ENCODE measurements at places on chromosomes 2 and 18.

DNA sequence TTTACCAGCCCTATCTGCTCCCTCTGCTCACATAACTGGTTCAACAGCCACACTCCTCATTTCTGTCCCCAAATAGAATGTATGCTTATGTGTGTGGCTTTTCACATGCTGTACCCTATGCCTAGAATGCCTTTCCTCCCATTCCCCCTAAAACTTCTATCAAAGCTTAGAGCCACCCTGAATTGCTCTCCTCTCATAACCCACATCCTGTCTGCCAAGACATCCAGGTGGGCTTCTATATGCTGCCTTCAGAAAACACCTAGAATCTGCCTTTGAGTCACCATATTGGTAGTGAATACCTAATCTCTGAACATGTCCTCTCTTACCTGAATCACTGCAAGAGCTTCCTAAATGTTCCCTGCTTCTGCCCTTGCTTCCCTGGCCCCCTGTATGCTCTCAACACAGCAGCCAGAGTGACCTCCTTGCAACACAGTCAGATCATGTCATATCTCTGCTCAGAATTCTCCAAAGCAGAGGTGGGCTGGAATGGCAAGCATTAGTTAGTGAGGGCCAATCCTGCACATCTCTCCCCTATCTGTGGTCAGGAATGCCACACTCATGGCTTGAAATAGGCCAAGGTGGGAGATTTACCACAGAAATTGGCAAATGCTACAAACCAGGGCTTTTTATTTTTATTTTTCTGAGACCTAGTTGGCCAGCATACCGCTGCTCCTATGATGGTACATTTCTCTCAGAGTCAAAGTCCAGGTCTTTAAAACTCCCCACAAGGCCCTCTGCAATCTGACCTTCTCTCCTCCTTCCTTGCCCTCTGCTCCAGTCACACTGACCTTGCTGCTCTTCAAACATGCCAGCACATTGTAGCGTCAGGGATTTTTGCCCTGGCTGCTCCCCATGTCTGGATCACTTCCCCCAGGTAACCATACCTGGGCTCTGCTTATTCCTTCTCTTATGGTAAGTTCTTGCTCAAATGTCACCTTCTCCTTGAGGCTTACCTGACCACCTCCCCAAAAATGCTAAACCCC, 111.8 kb upstream of the STON1 start:
- H3K4me3 ChIP-seq = no peak overlapping the region
- DNase-seq = no peak
- H3K36me3 ChIP-seq = no peaks in the 10 kb centered on the region
- H3K27me3 ChIP-seq = no peaks in the 10 kb centered on the region

- DNase-seq = no peak
- H3K4me1 ChIP-seq = no peaks in the 10 kb centered on the region
These were observed 85.5 kb upstream of the MC2R start for GRCh38 chr18:14000884-14001283.

GRCh38 chr2:29589440-29590103, 331.8 kb downstream of the ALK start:
- H3K36me3 ChIP-seq = no peaks in the 10 kb centered on the region
- DNase-seq = no peak
- H3K27ac ChIP-seq = no peak overlapping the region
- H3K27me3 ChIP-seq = no peaks in the 10 kb centered on the region

GRCh38 chr2:241649404-241649803, 11.9 kb downstream of the ATG4B start:
- no peak overlapping the region for H3K4me3 ChIP-seq
- H3K4me1 ChIP-seq = no peaks in the 10 kb centered on the region
- no peak for DNase-seq
- no peaks in the 10 kb centered on the region for H3K27me3 ChIP-seq

DNA sequence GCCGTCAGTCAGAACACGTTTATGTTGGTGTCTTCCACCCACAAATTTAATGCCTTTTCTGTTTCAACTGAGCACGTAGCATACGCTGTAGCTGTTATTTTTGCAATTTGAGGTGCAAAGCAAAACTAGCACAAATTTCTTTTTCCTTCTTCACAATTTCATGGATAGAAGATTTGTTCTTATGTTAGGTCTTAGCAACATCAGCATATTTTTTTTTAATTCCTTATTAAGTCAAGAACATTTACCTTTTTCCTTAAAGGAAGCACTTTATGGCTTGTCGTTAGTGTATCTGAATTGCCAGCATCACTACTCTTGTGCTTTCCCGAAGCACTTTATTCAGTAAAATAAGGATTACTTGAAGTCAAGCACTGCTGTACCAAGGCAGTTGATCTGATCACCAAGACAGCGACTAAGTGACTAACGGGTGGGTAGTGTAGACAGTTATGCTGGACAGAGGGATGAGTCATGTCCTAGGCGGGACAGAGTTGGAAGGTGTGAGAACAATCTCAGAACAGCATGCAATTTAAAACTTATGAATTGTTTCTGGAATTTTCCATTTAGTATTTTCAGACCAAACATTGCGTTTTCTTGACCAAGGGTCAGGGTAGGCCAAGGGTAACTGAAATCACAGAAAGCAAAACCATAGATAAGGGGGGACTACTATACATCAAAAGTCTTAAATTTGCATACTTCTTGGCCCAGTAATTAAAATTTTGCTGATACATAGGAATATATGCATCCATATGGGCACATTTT, 13.3 kb downstream of the BABAM2 start:
- no peak overlapping the region for H3K4me3 ChIP-seq
- no peak overlapping the region for H3K27ac ChIP-seq
- no peaks in the 10 kb centered on the region for H3K4me1 ChIP-seq
- DNase-seq = no peak
- H3K36me3 ChIP-seq = no peaks in the 10 kb centered on the region
